Osteocyte (in vitro differentiated cells): ENCODE measurements at places on chromosomes 4 and X. TPM values are rescaled to one million over a fixed set of nuclear protein-coding genes. Genes with fewer than 3 reads are reported as not detected.
A peak's percentile ranks its signal among the peaks of the same experiment; 100 is the strongest.

The CXorf38 gene
- 9.9 and 11.4 TPM in 2 replicates for total RNA-seq

The ARMCX4 gene
- 16.8 and 17.5 TPM in 2 replicates for total RNA-seq

The RBMX gene
- 181 and 186 TPM in 2 replicates for total RNA-seq

The CABS1 gene
- not detected in 2 replicates for total RNA-seq

The CPE gene
- total RNA-seq, result 190 and 195 TPM in 2 replicates

The CYLC1 gene
- total RNA-seq, result not detected in 2 replicates

The CLDN22 gene
- not detected in 2 replicates for total RNA-seq

The MTMR8 gene
- 1.4 and 1.5 TPM in 2 replicates for total RNA-seq

The MSANTD1 gene
- total RNA-seq, result 0.83 and 1.1 TPM in 2 replicates

The AFP gene
- total RNA-seq, result not detected in 2 replicates

DNA sequence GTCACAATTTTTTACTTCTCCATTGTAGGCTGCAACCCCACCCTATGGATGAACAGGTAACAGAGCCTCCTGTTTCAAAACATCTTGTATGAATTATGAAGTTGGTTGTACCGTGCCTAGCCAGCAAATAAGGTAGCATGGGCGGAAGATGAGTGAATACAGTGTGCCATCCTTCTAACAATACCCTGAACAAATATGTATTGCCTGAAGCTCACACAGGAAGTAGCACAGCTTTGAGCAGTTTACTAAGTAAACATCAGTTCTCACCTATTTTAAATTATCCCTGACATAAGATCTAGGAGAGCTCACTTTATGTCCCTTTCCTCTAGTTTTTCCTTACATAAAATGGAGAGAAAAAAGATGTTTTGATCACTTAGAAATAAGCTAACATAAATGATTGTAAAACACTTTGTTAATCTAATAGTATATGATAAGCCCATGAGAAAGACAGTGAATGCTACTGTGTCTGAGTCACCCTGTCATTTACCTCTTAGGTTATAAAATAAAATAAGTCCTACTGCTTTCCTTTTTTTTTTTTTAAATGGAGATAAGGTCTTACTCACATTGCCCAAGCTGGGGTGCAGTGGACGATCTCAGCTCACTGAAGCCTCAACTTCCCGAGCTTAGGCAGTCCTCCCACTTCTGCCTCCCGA, 36.6 kb downstream of the GRSF1 start:
- no peak overlapping the region for H3K27ac ChIP-seq
- peaks cover 34% of the 10 kb centered on the region for H3K36me3 ChIP-seq
- no peak for DNase-seq
- no peaks in the 10 kb centered on the region for H3K27me3 ChIP-seq
- no peaks in the 10 kb centered on the region for H3K4me1 ChIP-seq

GRCh38 chrX:109190542-109190941, 291.3 kb downstream of the GUCY2F start:
- no peak overlapping the region for H3K27ac ChIP-seq
- H3K36me3 ChIP-seq, result no peaks in the 10 kb centered on the region
- no peak for DNase-seq
- H3K4me1 ChIP-seq, result no peaks in the 10 kb centered on the region
- peaks cover 37% of the 10 kb centered on the region for H3K27me3 ChIP-seq

- H3K27me3 ChIP-seq, result no peaks in the 10 kb centered on the region
- H3K4me3 ChIP-seq, result no peak overlapping the region
- H3K36me3 ChIP-seq, result peaks cover 12% of the 10 kb centered on the region
- H3K4me1 ChIP-seq, result peaks cover 16% of the 10 kb centered on the region
- peak overlapping the region; percentile 58 for H3K27ac ChIP-seq
- no peak for DNase-seq
Observed at GRCh38 chrX:47644557-47645091, 5.7 kb downstream of the ELK1 start.

DNA sequence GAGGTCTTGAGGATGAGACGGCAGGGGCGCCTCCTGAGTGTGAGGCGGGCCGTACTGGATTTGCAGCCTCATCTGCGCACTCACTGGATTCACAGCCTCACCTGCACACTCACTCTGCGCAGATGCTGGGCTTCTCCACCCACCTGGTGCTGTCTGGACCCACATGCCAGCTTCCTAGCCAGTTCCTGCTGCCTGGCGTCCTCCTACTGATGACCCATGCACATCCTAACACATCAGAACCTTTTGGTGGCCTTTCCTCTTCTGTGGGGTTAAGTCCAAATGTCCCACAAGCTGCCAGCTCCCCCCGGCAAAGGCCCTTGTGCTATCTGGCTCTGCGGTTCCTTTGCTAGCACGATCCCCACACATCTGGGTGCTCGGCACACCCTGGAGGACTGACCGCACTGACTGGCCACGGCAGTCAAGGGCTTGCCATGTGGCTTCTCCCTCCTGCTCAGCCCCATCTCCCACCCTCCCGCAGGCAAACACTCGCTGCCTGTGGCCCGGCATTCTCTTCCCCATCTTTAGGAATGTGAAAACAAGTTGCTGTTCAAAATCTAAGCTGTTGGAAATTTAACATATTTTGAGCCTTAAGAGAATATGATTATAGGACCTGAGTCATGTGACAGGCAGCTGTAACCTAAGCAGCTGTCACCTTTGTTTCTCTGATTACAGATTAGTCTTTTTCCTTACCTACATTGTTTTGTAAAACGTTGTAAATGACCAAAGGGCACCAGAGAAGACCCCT, 39.4 kb upstream of the AFAP1 start:
- no peak for DNase-seq
- H3K4me3 ChIP-seq, result no peak overlapping the region
- peaks cover 21% of the 10 kb centered on the region for H3K4me1 ChIP-seq
- H3K36me3 ChIP-seq, result no peaks in the 10 kb centered on the region

GRCh38 chrX:13646154-13646549, 6.8 kb upstream of the TCEANC start:
- peaks cover 1% of the 10 kb centered on the region for H3K4me1 ChIP-seq
- no peak overlapping the region for H3K4me3 ChIP-seq
- no peaks in the 10 kb centered on the region for H3K27me3 ChIP-seq
- no peak overlapping the region for H3K27ac ChIP-seq

- no peak for DNase-seq
- no peak overlapping the region for H3K27ac ChIP-seq
- no peak overlapping the region for H3K4me3 ChIP-seq
- H3K4me1 ChIP-seq, result no peaks in the 10 kb centered on the region
Observed at GRCh38 chr4:28062562-28062961, 1201.9 kb downstream of the STIM2 start.

DNA sequence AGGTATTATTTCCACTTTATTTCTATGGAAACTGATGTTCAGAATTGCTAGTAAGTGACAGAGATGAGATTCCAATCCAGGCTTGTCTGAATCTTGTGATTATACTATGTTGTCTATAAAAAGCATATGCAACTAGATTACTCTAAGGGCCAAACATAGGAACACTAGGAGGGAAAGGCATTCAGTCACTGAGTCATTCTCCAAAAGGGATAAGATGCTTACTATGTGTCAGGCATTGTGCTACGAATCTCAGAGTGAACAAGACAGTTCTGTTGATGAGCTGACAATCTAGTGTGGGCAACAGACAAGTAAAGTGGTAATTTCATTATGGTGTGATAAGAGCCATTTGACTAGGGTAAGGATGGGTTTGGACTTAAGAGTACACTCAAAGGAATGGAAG, 77.2 kb downstream of the RASL11B start:
- H3K36me3 ChIP-seq, result no peaks in the 10 kb centered on the region
- H3K4me1 ChIP-seq, result no peaks in the 10 kb centered on the region
- no peaks in the 10 kb centered on the region for H3K27me3 ChIP-seq
- no peak overlapping the region for H3K4me3 ChIP-seq
- H3K27ac ChIP-seq, result no peak overlapping the region

- DNase-seq, result no peak
- no peaks in the 10 kb centered on the region for H3K27me3 ChIP-seq
- H3K4me3 ChIP-seq, result no peak overlapping the region
- peaks cover 18% of the 10 kb centered on the region for H3K4me1 ChIP-seq
- H3K27ac ChIP-seq, result no peak overlapping the region
Observed at GRCh38 chr4:125353131-125353530, 38.4 kb downstream of the FAT4 start.

GRCh38 chr4:181819946-181820345, 423.3 kb upstream of the TENM3 start:
- H3K27me3 ChIP-seq, result no peaks in the 10 kb centered on the region
- peaks cover 26% of the 10 kb centered on the region for H3K4me1 ChIP-seq
- no peak for DNase-seq
- H3K4me3 ChIP-seq, result no peak overlapping the region

- H3K36me3 ChIP-seq, result no peaks in the 10 kb centered on the region
- H3K27me3 ChIP-seq, result no peaks in the 10 kb centered on the region
- DNase-seq, result no peak
- no peak overlapping the region for H3K4me3 ChIP-seq
Observed at GRCh38 chr4:179095585-179096221, 1653.5 kb upstream of the AGA start.

DNA sequence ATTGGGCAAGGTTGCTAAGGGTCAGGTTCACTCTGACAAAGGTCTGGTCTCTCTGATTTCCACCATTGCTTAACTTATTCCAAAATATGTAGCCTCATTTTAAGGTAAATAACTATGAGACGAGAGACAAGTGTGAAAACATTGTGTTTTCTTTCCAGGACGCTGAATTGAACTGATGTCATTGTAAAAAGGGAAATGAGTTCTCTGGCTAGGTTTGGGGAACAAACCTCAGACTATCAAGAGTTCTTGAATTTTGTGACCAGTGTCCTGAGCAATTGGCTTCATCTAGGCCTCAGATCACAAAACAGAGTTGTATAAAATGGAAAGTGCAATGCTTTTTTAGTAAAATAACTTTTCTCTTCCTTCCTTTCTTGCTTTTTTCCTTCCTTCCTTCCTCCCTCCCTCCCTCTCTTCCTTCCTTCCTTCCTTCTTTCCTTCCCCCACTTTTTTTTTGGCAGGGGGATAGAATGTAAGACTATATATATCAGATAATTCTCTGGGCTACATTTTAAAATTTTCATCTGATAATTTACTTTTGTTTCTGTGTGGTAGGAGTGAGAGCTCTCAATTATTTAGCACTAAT, 30.8 kb upstream of the CXCL8 start:
- H3K4me1 ChIP-seq, result peaks cover 39% of the 10 kb centered on the region
- no peaks in the 10 kb centered on the region for H3K27me3 ChIP-seq
- no peaks in the 10 kb centered on the region for H3K36me3 ChIP-seq
- H3K4me3 ChIP-seq, result no peak overlapping the region

GRCh38 chrX:138006180-138006579, 440.3 kb downstream of the ZIC3 start:
- H3K27ac ChIP-seq, result no peak overlapping the region
- H3K27me3 ChIP-seq, result no peaks in the 10 kb centered on the region
- H3K36me3 ChIP-seq, result no peaks in the 10 kb centered on the region
- no peak overlapping the region for H3K4me3 ChIP-seq
- DNase-seq, result no peak

- H3K36me3 ChIP-seq, result no peaks in the 10 kb centered on the region
- no peaks in the 10 kb centered on the region for H3K27me3 ChIP-seq
- H3K4me1 ChIP-seq, result peaks cover 23% of the 10 kb centered on the region
Observed at GRCh38 chr4:147596377-147596776, 20.8 kb upstream of the TMEM184C start.

DNA sequence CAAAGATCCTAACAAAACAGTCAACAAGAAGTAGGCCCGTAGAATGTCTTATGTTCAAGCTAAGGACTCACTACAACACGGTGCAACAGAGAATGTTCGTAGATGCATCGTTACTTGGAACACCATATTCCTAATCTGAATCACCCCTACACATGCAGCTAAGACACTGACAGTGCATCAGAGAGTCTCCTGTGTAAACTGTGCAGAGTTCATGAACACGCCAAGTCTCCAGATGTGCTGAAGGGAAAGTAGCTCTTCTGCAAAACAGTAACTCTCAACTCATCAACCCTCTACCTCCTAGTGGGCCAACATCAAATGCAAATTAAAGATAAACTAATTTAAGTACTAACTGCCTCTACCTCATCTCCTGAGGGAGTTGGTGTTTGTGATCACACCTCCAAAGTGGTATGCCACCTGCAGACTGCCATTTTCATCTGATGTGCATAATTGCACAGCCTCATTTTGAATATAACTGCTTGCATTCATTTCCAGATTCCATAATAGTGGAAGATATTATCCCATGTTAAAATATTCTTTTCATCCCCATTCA, 73.5 kb downstream of the MOSPD2 start:
- no peak overlapping the region for H3K27ac ChIP-seq
- no peak for DNase-seq
- H3K4me1 ChIP-seq, result no peaks in the 10 kb centered on the region
- H3K4me3 ChIP-seq, result no peak overlapping the region

- DNase-seq, result no peak
- H3K36me3 ChIP-seq, result no peaks in the 10 kb centered on the region
- no peak overlapping the region for H3K27ac ChIP-seq
- no peaks in the 10 kb centered on the region for H3K27me3 ChIP-seq
- peaks cover 19% of the 10 kb centered on the region for H3K4me1 ChIP-seq
Observed at GRCh38 chrX:109775386-109775785, 42.3 kb upstream of the ACSL4 start.

GRCh38 chr4:153955327-153955726, 166.4 kb upstream of the SFRP2 start:
- no peak overlapping the region for H3K27ac ChIP-seq
- H3K4me3 ChIP-seq, result no peak overlapping the region
- peaks cover 3% of the 10 kb centered on the region for H3K36me3 ChIP-seq
- peaks cover 11% of the 10 kb centered on the region for H3K27me3 ChIP-seq
- H3K4me1 ChIP-seq, result peaks cover 9% of the 10 kb centered on the region

DNA sequence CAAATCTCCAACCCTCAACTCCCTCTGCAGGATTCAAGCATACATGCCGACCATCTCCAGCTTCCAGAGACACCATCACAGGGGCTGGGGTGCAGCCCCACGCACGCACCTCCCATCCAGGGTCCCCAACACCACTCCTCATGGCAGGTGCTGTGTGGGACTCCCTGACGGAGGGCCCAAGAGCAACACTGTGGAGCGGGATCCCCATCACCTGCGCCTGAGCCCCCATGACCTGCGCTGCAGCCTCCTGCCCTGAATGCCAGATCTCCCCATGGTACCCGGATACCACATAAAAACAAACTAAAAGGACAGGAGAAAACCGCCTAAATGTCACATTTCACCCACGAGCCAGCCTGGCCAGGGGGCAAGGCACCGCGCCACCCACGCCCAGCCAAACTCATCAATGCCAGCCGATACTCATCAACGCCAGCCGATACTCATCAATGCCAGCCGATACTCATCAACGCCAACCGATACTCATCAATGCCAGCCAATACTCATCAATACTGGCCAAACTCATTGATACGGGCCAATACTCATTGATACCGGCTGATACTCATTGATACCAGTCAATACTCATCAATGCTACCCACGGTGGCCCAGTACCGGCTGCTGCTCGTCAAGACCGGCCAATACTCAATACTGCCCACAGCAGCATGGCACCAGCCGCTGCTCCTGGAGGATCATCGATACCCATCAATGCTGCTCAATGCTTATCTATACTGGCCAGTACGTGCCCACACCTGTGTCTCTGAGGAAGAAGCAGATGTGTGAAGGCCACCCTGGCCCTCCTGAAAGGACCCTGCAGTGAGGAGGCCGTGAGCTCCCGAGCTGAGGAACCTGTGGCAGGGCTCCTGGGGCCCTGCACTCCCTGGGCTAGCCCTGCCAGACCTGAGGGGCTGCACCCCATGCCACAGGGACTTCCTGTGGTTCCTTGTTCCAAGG, 6.2 kb downstream of the CTBP1 start:
- H3K27ac ChIP-seq, result no peak overlapping the region
- H3K27me3 ChIP-seq, result no peaks in the 10 kb centered on the region
- H3K36me3 ChIP-seq, result peaks cover 2% of the 10 kb centered on the region
- no peak for DNase-seq

DNA sequence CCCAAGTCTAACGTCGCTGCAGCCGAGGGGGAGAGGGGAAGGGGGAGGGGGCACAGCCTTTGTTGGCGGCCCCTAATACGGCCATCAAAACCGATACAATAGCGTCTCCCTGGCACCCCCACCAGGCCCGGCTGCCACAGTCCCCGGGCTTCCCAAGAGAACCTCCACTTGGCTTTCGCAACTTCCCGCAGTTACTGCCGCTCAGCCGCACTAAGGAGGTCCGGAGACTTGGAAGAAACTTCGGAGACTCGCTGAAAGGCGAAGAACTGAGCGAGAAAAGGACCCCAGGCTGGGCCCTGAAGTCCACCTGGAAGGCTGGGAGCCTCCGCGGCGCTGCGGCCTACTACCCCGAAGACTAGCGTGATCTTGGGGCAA, 2.8 kb downstream of the NKX6-1 start:
- H3K36me3 ChIP-seq, result peaks cover 7% of the 10 kb centered on the region
- H3K4me3 ChIP-seq, result no peak overlapping the region
